ENCODE measurements at places on chromosomes 11 and 22.

DNA sequence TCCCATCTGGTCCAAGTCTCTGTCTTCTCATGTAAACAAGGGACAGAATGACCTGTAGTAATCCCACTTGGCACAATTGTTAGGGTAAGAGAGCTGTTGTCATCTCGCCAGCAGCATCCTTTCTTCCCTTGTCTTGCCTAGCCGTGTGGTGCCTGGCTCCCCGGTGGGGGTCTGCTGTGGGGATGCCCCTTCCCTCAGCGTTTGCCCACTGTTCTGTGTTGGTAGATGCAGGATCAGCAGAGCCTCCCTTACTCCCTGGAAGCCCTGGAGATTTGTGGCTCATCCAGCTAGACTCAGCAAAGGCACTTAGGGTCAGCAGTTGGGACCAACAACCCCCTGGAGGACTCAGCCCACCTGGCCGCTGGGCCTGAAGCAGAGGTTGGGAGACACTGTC, 13.0 kb downstream of the ACO2 start:
- DNase-seq = no peak

GRCh38 chr22:38051900-38052862, 5.0 kb upstream of the PICK1 start:
- DNase-seq = peak; percentile 65

DNA sequence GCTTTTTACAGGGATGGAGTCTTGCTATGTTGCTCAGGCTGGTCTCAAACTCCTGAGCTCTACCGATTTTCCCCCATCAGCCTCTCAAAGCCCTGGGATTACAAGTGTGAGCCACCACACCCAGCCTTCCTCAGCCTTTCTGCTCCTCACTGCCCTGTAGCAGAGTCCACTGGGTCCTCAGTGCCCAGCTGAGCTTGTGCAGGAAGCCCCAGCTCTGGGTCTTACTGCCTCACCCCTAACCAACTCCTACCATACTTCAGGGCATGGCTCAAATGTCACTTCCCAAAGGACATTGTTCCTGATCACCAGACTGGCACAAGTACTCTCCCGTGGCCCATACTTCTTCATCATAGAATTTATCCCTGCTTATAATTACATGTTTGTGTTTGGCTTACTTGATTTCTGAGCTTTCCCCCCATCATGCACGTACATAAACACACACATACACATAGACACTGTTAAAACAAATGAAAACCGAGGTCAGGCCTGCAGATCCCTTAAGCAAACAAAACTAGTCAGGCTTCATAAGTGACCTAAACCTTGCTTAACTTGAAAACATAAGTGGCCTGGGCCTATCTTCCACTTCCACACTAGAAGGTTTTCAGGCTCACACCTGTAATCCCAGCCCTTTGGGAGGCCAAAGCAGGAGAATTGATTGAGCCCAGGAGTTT, 14.0 kb upstream of the SLC43A3 start:
- no peak for DNase-seq

DNA sequence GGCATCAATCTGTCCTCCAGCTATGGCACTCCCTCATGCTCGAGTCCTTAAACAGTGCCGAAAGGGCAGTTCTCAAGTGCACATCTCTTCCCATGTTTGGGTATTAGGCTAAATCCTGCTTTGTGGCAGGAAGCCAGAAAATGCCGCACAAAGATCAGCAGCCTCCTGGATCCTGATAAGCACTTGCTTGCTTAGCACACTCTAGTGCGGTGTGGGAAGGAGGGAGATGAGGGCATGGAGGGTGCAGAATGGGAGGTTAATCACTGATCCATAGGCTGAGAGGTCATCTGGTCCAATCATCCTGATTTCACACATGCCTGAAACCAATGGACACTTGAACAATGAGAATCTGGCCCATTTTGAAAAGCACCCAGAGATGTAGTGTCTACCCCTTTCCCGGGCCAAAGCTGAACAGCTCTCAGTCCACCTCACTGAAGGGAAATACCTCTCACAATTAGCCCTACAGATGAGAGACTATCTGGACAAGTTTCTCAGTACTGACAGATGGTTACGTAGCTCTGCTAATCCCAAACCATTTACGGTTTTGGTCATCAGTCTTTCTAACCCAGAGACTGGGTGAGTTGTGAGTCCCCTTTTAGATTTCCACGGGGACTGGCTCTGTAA, 29.8 kb upstream of the CHRM4 start:
- DNase-seq = no peak

- no peak for DNase-seq
Measured at GRCh38 chr11:44424841-44425240, 114.9 kb upstream of the ALX4 start.

- DNase-seq = no peak
Measured at GRCh38 chr22:46796566-46797195, 34.2 kb downstream of the TBC1D22A start.

DNA sequence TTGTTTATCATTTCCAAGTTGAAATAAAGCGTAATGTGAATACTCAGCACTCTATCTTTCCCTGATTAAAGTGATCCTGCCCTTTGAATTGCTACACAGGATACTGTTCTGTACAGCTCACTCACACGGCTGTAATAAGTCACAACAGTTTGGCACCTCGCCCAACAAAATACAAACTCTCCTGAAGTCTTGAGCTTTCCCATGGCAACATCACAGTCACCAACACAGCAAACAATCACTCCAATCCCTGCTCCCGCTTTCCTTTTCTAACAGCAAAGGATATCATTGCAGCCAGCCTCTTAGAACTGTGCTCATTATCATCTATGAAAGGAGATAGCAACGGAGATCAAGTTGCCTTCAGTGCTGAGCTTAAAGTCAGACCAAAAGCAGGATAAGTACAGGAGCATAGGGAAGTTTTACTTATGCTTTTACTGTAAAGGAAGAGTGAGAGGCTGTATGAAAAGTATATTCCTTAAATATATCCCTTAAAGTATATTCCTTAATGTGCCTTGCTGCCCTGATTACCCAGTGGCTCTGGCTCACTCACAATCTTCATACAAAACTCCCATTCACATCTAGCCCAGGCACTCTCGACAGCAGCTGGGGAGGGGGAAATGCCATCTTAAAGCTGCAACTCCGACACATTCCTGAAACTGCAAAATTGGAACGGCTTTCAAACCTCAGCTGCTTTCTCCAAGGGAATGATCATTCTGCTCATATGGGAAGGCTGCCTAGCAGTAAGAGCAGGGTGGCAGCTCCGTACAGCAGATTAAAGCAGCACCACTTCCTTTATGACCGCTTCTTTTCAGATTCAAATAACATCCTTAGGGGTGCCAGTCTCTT, 35.8 kb downstream of the MAML2 start:
- no peak for DNase-seq

GRCh38 chr22:49779211-49779610, 48.5 kb downstream of the BRD1 start:
- no peak for DNase-seq

GRCh38 chr11:58923300-58923788, 15.9 kb upstream of the GLYATL1 start:
- peak; percentile 15 for DNase-seq

GRCh38 chr11:73431396-73431795, 55.2 kb downstream of the RELT start:
- DNase-seq = no peak

GRCh38 chr22:36182857-36183256, 18.8 kb downstream of the APOL4 start:
- no peak for DNase-seq

DNA sequence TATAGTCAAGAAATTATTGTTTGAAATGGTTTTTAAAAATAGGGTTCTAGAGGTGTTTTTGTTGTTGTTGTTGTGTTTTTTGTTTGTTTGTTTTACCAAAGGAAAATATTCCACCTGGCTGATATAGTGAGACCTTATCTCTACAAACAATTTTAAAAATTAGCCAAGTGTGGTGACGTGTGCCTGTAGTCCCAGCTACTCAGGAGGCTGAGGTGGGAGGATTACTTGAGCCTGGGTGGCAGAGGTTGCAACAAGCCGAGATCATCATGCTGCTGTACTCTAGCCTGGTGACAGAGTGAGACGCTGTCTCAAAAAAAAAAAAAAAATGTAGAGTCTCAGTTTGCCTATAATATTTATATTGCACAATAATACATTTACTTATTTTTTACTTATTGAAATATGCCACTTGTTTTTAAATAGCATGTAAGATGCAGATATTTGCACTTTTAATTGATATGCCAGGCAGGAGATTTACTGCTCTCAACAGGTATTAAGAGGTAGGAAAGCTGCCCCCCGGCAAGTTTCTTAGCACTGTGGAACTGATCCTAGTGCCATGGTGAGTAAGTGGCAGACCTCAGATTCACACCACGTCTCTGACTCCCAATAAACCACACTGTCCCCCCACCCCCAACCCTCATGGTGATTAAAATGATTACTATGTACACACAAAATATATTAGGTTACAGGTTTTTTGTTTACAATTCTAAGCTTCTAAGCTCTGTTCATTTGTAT, 157.4 kb downstream of the TEAD1 start:
- DNase-seq = no peak

- DNase-seq = no peak
Measured at GRCh38 chr22:19620742-19621371, 93.4 kb upstream of the SEPTIN5 start.

- no peak for DNase-seq
Measured at GRCh38 chr11:1761857-1762536, 1.7 kb downstream of the CTSD start.

- no peak for DNase-seq
Measured at GRCh38 chr22:29226351-29226981, 20.8 kb downstream of the EMID1 start.

DNA sequence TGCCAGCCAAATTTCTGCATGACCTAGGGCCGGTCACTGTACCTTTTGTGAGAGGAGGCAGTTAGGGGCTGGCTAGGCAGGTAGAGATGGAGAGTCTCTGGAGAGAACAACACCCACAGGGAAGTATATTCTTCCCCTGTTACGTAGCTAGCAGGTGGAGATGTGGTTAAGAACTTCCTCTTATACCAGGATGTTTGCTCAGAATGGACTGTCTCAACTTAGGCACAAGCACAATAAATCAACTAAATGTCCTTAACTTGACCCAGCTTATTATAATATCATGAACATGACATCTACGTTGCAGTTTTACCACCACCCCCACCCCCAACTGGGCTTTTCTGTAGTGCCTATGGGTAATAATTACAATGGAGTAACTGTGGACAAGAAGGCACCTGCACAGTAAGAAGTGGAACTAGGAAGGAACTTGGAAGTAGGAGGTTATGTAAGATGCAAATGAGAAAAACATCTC, 60.7 kb upstream of the MPEG1 start:
- DNase-seq = peak; percentile 28

- DNase-seq = no peak
Measured at GRCh38 chr11:76559346-76559745, 111.2 kb downstream of the LRRC32 start.

GRCh38 chr11:17650127-17650911, 69.1 kb upstream of the MYOD1 start:
- DNase-seq = no peak
